ENCODE measurements at places on chromosomes 2 and 18. TPM values are rescaled to one million over a fixed set of nuclear protein-coding genes. Genes with fewer than 3 reads are reported as not detected.

ESPNL gene
- total RNA-seq = 0.05 TPM

GRCh38 chr2:48048476-48049171 lies 142.3 kb upstream of the FBXO11 start:
- no peak for DNase-seq

- no peak for DNase-seq
Measured at GRCh38 chr2:143526498-143526897, 397.3 kb downstream of the ARHGAP15 start.

DNA sequence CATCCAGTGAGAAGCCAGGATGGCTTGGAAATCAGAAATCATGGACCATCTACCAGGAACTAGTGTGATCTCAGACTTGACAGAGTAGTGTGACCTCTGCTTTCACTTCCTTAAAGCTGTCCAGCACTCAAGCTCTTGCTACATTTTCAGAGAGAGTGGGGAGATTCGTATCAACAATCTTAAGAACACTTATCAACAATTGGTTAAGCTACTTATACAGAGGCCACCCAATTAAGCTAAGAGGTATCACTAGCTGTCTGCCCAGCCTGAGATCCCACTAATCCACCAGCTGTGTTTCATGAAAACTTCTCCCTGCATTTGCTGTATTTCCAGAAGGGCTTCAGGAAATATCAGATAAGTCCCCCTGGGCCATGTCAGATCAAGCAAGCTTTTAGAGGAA lies 4.2 kb downstream of the RPRM start:
- no peak for DNase-seq

RTKN gene
- 0.95 TPM for total RNA-seq
